ENCODE measurements at places on chromosomes 4 and X. TPM values are rescaled to one million over a fixed set of nuclear protein-coding genes. Genes with fewer than 3 reads are reported as not detected.

DNA sequence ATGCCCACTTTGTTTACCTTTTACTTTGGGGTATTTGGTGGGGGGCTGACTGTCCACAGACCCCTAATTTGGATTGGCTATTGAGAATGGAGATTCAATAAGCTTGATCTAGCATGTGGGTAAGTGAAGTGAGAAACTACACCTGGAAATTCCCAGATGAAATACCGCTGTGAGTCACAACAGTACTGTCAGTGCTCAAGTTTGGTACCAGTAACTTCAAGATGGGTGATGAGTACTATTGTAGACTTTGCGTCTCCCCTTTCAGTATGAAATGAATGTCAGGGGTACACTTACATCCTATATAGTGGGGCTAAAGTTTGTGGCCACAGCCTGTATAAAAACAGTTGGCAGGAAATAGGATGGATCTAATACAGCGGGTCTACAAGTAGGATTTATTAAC lies 33.3 kb downstream of the HMGN5 start:
- H3K4me3 ChIP-seq, result no peak overlapping the region
- no peak for DNase-seq
- no peak overlapping the region for H3K27ac ChIP-seq

GRCh38 chrX:69318651-69319340 lies 153.5 kb upstream of the PJA1 start:
- no peaks in the 10 kb centered on the region for H3K27me3 ChIP-seq
- no peaks in the 10 kb centered on the region for H3K4me1 ChIP-seq
- no peak overlapping the region for H3K27ac ChIP-seq
- no peaks in the 10 kb centered on the region for H3K36me3 ChIP-seq

- H3K27ac ChIP-seq, result no peak overlapping the region
- H3K4me3 ChIP-seq, result no peak overlapping the region
- H3K36me3 ChIP-seq, result peaks cover 3% of the 10 kb centered on the region
- H3K27me3 ChIP-seq, result no peaks in the 10 kb centered on the region
- peak; percentile 45 for DNase-seq
Observed at GRCh38 chrX:47384502-47384901, 14.1 kb downstream of the ZNF157 start.

Gene NHS
- total RNA-seq, result 25.8 TPM

- H3K4me1 ChIP-seq, result peaks cover 41% of the 10 kb centered on the region
- peak overlapping the region; percentile 97 for H3K27ac ChIP-seq
- H3K36me3 ChIP-seq, result peaks cover 69% of the 10 kb centered on the region
- peaks cover 3% of the 10 kb centered on the region for H3K27me3 ChIP-seq
Observed at GRCh38 chr4:40199179-40199670, 2.4 kb downstream of the RHOH start.

- no peak overlapping the region for H3K27ac ChIP-seq
- H3K36me3 ChIP-seq, result peaks cover 5% of the 10 kb centered on the region
- H3K4me3 ChIP-seq, result no peak overlapping the region
- no peaks in the 10 kb centered on the region for H3K27me3 ChIP-seq
- no peaks in the 10 kb centered on the region for H3K4me1 ChIP-seq
- peak; percentile 5 for DNase-seq
Observed at GRCh38 chrX:110146521-110146920, 143.6 kb downstream of the TMEM164 start.

DNA sequence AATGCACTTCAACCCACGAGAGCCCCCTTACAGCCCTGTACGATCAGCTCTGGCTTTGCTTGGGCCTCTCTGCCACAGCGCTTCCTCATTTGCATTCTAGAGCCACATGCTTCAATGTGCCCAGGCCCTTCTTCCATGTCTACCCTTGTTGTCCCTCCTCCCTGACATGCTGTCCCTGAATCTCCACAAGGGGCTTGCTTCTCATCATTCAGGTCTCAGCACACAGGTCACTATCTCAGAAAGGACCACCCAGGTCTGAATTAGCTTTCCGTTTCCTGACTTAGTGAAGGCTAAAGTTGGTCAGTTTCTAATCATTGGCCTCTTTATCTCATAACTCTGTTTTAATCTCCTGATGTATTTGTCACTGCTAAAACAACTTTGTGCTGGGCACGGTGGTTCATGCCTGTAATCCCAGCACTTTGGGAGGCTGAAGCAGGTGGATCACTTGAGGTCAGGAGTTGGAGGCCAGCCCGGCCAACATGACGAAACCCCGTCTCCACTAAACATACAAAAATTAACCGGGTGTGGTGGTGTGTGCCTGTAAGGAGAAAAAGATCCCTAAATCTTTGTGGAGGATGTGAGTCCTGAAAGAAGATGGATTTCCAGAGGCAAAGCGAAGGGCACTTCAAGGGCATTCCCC lies 17.9 kb upstream of the SLC34A2 start:
- peaks cover 4% of the 10 kb centered on the region for H3K27me3 ChIP-seq
- H3K4me3 ChIP-seq, result no peak overlapping the region
- no peaks in the 10 kb centered on the region for H3K36me3 ChIP-seq
- no peak for DNase-seq
- no peak overlapping the region for H3K27ac ChIP-seq

DNA sequence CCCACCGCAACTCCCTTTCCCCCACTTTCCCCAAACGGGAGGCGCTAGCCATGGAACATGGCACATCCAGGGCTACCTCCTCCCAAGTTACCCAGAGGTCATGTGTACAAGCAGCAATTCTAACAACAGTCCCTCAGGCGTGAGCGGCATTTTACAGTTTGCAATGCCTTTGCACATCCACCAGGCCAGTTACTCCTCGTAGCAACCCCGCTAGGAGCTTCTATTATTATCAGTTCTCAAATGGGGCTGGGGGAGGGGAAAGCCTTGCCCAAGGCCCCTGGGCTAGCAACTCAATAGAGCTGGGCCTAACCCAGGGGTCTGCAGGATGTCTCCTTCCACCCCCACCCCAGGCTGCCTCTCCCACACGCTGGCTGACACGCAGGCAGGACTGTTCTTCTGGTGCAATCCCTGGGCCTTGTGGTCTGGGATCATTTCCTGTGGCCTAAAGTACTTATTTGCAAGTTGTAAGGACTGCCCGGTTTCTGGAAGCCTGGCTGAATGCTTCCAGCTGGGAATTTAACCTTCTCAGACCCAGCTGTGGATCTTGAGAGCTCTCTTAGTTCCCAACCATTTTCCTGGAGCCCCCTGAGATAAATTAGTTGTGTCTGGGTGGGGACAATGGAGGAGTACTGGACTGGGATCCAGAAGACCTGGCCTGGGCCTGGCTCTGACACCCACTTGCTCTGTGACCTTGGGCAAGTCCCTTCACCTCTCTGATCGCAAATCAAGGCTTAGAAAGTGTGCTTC lies 27.7 kb downstream of the PJA1 start:
- H3K4me1 ChIP-seq, result no peaks in the 10 kb centered on the region
- peaks cover 15% of the 10 kb centered on the region for H3K27me3 ChIP-seq
- no peak for DNase-seq
- H3K27ac ChIP-seq, result no peak overlapping the region
- no peak overlapping the region for H3K4me3 ChIP-seq

DNA sequence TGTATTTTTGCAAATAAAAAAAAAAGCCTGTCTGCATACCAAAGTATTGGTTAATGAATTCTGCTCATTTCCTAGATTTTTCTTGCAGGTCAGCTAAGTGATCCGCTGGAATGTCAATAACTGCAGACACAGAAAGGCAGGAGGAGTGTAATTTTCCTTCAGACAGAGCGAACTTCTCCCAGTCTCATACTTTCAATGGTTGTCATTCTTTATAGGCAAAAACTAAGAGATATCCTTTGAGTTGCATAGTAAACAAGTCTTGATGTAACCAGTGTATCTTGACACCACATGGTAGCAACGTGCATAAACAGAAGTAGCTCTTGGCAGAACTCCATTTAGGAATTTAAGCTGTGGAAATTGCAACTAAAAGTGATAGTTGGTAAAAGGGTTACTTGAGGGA lies 8.2 kb downstream of the CAPN6 start:
- no peaks in the 10 kb centered on the region for H3K36me3 ChIP-seq
- no peaks in the 10 kb centered on the region for H3K27me3 ChIP-seq
- no peak for DNase-seq
- H3K4me3 ChIP-seq, result no peak overlapping the region
- H3K27ac ChIP-seq, result no peak overlapping the region
- no peaks in the 10 kb centered on the region for H3K4me1 ChIP-seq

- peak overlapping the region; percentile 61 for H3K4me3 ChIP-seq
- H3K36me3 ChIP-seq, result no peaks in the 10 kb centered on the region
- no peak overlapping the region for H3K27ac ChIP-seq
- H3K27me3 ChIP-seq, result peaks cover 65% of the 10 kb centered on the region
Observed at GRCh38 chr4:56048383-56048701, 99.6 kb downstream of the CEP135 start.

- H3K36me3 ChIP-seq, result peaks cover 70% of the 10 kb centered on the region
- H3K27ac ChIP-seq, result no peak overlapping the region
- H3K27me3 ChIP-seq, result no peaks in the 10 kb centered on the region
- no peak overlapping the region for H3K4me3 ChIP-seq
Observed at GRCh38 chrX:136665258-136665900, 17.4 kb downstream of the CD40LG start.

- H3K27ac ChIP-seq, result no peak overlapping the region
- H3K36me3 ChIP-seq, result no peaks in the 10 kb centered on the region
- no peaks in the 10 kb centered on the region for H3K27me3 ChIP-seq
- no peak overlapping the region for H3K4me3 ChIP-seq
Observed at GRCh38 chr4:181688432-181688831, 554.8 kb upstream of the TENM3 start.

DNA sequence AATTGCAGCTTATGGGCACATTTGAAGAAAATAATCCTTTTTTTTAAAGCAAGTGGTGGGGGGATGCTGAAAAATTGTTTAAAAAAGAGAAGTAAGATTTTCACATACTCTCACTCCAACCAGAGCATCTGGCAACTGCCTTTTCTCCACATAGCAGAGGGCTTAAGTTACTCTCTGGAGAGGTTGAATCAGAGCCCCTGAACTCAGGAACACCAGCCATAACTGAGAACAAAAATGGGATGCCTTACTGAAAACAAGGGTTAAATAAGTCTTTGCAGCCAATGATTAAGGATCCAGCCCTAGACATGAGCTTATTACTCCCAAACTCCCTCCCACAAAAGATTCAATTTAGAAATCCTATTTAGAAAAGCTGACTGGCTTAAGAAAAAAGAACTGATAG lies 27.5 kb downstream of the CASK start:
- no peak for DNase-seq
- H3K36me3 ChIP-seq, result peaks cover 33% of the 10 kb centered on the region
- no peaks in the 10 kb centered on the region for H3K4me1 ChIP-seq
- no peaks in the 10 kb centered on the region for H3K27me3 ChIP-seq
- H3K27ac ChIP-seq, result no peak overlapping the region

Gene C1QTNF7
- not detected for total RNA-seq

GRCh38 chrX:131874300-131874699 lies 148.8 kb upstream of the STK26 start:
- no peaks in the 10 kb centered on the region for H3K27me3 ChIP-seq
- H3K36me3 ChIP-seq, result no peaks in the 10 kb centered on the region
- DNase-seq, result no peak
- H3K27ac ChIP-seq, result no peak overlapping the region

- DNase-seq, result no peak
- no peaks in the 10 kb centered on the region for H3K4me1 ChIP-seq
- H3K27ac ChIP-seq, result no peak overlapping the region
- no peaks in the 10 kb centered on the region for H3K36me3 ChIP-seq
Observed at GRCh38 chr4:149964001-149964796, 114.0 kb upstream of the DCLK2 start.

GRCh38 chr4:16692046-16692445 lies 206.4 kb downstream of the LDB2 start:
- H3K27me3 ChIP-seq, result peaks cover 3% of the 10 kb centered on the region
- no peak overlapping the region for H3K27ac ChIP-seq
- DNase-seq, result no peak

DNA sequence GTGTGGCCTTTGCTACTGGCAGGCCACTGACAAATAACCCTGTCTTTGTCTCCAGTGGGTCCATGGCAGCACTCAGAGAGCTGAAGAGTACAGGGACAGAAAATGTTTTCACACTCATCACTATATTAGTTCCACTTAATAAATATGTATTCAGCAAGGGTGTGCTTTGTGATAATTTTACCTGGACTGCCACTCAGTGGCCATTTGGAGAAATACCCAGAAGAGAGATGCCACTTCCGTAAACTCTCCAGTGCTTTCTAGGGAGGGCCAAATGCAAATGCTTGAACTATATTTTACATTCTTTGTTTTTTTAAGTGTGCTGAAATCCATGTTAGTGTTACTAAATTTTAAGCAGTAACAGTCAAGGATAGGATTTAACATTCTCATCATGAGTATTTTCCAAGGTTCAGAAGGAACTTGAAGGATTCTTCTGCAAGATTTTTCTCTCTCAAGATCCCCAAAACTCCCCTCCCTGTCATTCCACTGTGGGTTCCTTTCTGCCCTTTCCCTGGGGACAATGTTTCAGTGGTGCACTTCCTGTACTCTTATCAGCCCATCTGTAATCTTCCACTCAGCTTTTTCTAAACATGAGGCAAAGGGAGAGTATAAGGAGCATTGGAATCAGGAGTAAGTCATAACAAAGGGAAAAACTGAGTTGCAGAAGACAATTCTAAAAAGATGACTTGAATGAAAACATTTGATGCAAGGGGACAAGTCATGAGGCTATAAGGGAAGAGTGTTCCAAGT lies 46.0 kb downstream of the TFDP3 start:
- no peaks in the 10 kb centered on the region for H3K36me3 ChIP-seq
- no peak overlapping the region for H3K4me3 ChIP-seq
- H3K27ac ChIP-seq, result no peak overlapping the region
- no peak for DNase-seq
- H3K4me1 ChIP-seq, result no peaks in the 10 kb centered on the region

DNA sequence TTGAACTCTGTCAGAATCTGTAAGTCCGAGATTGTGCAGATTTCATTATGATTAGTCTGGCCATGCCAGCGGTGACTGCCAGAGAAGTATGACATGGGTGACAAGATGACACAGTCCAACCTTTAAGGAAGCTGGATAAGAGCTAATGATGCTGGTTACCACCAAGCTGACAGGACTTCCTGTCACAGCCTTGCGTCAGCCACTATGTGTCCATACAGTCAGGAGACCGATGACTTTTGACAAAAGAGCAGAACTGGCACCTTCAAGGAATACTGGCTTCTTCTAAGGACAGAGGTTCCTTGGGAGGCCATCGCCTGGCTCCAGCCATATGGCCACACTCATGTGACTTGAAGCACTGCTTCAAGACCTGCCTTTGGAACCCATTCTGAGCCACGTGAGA lies 67.2 kb upstream of the TFDP3 start:
- H3K4me3 ChIP-seq, result no peak overlapping the region
- H3K36me3 ChIP-seq, result no peaks in the 10 kb centered on the region
- no peaks in the 10 kb centered on the region for H3K27me3 ChIP-seq
- no peaks in the 10 kb centered on the region for H3K4me1 ChIP-seq
- DNase-seq, result no peak
- H3K27ac ChIP-seq, result no peak overlapping the region

GRCh38 chr4:1572521-1572920 lies 111.6 kb downstream of the FAM53A start:
- no peak overlapping the region for H3K4me3 ChIP-seq
- H3K36me3 ChIP-seq, result no peaks in the 10 kb centered on the region
- no peaks in the 10 kb centered on the region for H3K4me1 ChIP-seq
- no peaks in the 10 kb centered on the region for H3K27me3 ChIP-seq
- H3K27ac ChIP-seq, result no peak overlapping the region

Data from activated naive CD8-positive, alpha-beta T cell treated with anti-CD3 and anti-CD28 coated beads for 36 hours (primary cell).